T follicular helper cell (primary cell): ENCODE measurements at places on chromosomes 12 and 14.

DNA sequence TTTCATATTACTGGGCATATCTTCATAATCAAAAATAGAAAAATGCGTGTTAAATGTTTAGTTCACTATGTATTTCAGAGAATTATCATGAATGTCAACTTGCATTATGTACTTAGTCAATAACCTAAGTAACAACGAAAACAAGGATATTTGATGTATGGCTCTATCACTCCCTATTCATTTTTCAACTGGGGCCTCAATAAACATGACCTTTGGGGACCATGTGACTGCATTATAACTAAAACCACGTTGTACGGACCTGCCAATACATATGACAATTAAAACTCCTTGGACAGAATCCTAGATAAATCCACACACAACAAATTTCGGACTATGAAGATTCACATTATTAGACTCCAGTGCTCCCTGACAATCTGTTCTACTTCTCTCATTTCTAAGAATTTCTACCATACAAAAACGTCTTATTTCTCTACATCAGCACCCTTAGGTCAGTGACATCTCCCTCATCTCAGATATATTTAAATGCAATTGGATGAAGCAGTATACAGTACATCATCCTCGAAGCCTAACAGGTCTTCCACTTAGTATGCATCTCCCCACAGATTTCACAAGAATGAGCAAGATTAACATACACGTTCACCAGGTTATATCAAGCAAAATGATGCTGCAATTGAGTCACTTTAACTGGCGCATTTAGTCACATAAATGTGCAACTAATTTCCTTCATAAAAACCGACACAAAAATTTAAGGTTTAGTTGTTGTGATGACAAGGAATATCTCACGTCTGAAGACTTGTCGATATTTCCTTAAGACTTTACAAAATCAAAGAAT lies 1.5 kb downstream of the UBE2N start:
- no peak for DNase-seq

- DNase-seq = no peak
Measured at GRCh38 chr12:53825246-53826081, 73.7 kb upstream of the CISTR start.

DNA sequence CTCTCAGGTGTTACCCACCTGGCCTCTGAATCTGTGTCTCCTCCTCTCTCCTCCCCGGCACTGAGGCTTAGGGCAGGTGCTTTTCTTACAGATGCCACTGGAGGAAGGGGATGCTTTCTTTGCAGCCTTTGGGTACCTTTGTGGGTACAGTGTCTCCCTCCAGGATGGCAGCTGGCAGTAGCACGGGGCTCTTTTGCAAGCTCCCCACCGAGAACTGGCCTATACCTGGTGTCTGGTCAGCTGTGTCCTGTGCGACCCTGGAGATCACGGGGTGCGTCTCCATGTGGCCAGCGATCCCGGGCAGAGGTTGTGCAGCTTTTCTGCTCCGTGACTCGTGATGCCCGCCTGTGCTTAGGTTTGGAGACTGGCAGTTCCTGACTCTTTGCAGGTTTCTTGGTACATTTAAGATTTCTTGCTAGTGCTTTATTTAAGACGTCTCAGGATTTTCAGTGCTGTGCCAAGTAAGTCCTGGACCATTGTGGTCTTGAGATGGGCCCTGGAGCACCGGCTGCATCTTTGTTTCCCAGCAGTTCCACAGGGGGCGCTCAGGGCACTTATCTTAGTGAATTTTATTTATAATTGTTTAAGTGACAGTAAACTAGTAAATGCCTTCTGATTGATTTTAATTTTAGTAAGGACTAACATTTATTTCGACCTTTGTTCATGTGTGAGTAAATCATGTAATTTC lies 68.9 kb downstream of the DDX51 start:
- no peak for DNase-seq

GRCh38 chr12:88393017-88393767 lies 187.1 kb downstream of the KITLG start:
- no peak for DNase-seq

GRCh38 chr14:72839753-72840607 lies 53.9 kb downstream of the DPF3 start:
- no peak for DNase-seq

- DNase-seq = no peak
Measured at GRCh38 chr14:67557118-67557517, 24.0 kb downstream of the PLEKHH1 start.
